CD4-positive, alpha-beta T cell treated with Interleukin-4 for 1 hour (primary cell): ENCODE measurements at places on chromosomes 7 and 10.
A peak's percentile ranks its signal among the peaks of the same experiment; 100 is the strongest.

- DNase-seq, result no peak
Measured at GRCh38 chr7:1927937-1928644, 258.0 kb downstream of the ELFN1 start.

- no peak for DNase-seq
Measured at GRCh38 chr10:100024748-100025147, 15.0 kb upstream of the DNMBP start.

DNA sequence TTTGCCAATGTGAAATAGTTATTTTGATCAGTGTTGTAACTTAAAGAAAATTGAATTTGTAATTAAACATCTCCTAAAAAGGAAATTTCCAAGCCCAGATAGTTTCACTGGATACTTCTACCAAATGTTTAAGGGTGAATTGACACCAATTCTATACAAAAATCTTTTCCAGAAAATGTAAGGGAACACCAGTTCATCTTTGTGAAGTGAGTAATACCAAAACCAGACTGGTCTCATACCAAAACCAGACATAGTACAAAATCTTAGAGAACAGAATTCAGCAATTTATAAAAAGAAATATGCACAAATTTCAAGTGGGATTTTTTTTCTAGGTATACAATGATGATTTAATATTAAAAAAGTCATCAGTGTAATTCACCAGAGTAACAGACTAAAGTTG lies 86.0 kb upstream of the ZNF32 start:
- no peak for DNase-seq

GRCh38 chr7:66698652-66699205 lies 41.8 kb upstream of the RABGEF1 start:
- no peak for DNase-seq

DNA sequence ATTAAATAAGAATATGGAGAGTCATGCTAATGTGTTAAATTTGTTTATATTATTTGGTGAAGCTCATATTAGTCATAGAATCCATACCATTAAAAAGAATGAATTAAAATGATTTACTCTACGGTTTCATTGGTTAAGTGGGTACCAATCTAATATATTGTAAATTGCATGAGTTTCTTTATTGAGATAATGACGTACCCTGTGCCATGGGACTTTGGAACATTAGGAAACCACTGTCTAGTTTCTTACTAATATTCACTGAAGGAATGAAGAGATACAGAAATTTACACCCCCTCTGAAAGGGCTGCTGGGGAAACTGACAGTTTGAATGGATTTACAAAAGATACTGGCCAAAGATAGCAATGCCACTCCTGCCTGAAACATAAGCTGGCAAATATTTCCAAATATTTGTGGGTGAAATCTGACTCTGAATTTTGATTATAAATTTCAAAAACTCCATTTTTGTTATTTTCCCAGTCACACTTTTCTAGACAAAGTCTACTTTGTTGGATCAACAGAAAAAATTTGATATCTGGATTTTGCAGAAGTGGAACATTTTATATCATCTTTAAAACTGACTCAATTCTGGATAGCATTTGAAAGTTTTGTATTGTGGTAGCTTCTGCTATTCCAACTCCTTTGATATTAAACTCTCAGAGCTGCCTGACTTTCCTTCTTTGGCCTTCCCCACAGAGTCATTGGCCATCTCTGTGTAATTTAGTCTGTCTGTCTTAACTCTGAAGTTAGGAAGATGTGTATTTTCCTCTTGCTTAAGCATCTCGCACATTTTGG lies 22.3 kb downstream of the MDFIC start:
- no peak for DNase-seq

GRCh38 chr7:20284003-20284770 lies 46.5 kb upstream of the ITGB8 start:
- DNase-seq, result no peak

GRCh38 chr7:104901240-104901619 lies 112.8 kb upstream of the KMT2E start:
- DNase-seq, result no peak

- peak; percentile 65 for DNase-seq
Measured at GRCh38 chr10:31083765-31084184, 52.1 kb upstream of the ZNF438 start.

- no peak for DNase-seq
Measured at GRCh38 chr7:159070431-159071148, 74.1 kb downstream of the VIPR2 start.

DNA sequence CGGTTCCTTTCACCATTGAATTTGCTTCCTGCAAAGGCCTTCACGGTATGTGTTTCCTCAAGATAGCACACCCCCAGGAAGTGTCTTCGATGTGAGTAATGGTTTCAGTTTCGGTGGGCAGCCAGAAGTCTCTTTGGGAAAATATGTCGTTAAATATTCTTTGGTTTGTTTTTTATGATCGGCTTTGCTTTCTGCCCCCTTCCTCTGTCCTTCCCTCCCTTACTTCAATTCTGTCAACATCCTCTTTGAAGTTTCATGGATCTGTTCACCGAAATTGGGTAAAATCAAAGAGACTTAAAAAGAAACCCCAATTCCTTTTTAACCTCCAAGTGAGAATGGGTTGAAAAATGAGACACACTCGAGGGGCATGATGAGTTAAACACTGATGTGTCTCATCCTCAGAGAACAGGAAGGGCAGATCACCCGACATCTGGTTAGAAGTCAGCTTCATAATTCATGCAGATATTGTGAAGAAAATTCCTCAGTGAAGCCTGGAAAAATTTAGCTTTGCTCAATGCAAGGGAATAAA lies 170.8 kb upstream of the HABP2 start:
- peak; percentile 56 for DNase-seq

- no peak for DNase-seq
Measured at GRCh38 chr7:131234719-131235488, 92.8 kb upstream of the MKLN1 start.

- no peak for DNase-seq
Measured at GRCh38 chr7:22351878-22352277, 5.1 kb downstream of the RAPGEF5 start.

- no peak for DNase-seq
Measured at GRCh38 chr10:114386452-114386851, 17.9 kb downstream of the AFAP1L2 start.

- no peak for DNase-seq
Measured at GRCh38 chr7:1981878-1982230, 250.9 kb downstream of the MAD1L1 start.

DNA sequence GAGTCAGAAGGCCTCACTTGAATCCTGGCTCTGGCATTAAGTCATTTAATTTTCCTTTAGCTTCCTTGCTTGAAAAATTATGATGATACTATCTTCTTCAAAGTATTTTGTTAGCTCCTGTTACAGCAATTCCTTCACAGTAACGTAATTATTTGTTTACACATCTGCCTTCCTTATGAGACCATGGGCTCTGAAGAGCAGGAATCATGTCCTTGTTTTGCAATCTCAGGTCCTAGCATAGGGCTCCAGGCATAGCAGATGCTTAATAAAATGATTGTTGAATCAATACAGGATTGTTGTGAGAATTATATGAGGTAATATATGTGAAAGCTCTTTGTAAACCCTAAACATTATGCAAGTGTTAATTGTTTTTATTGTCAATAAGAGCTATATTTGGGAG lies 25.5 kb downstream of the KLHDC10 start:
- no peak for DNase-seq

- no peak for DNase-seq
Measured at GRCh38 chr7:11207565-11207964, 233.9 kb downstream of the PHF14 start.

GRCh38 chr7:48285373-48285772 lies 114.1 kb downstream of the ABCA13 start:
- no peak for DNase-seq

- DNase-seq, result no peak
Measured at GRCh38 chr7:28933846-28934320, 24.2 kb downstream of the TRIL start.

DNA sequence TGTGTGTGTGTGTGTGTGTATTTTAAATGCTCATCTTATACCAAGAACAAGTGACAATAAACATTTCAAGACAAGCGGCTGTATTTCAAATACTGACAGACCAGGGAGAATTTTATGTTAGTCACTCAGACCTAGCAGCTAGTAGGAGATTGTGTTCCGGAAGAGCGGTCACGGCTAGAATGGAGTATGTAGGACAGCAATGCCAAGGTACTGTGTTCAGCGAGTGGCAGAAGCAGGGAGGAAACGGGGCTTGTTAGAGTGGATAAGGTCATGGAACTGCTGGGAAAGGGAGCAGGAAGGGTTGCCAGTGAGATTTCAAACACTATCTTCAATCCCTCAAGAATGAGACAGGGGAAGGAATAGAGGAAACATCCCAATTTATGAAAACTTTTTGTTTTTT lies 260.5 kb upstream of the PITRM1 start:
- DNase-seq, result no peak

DNA sequence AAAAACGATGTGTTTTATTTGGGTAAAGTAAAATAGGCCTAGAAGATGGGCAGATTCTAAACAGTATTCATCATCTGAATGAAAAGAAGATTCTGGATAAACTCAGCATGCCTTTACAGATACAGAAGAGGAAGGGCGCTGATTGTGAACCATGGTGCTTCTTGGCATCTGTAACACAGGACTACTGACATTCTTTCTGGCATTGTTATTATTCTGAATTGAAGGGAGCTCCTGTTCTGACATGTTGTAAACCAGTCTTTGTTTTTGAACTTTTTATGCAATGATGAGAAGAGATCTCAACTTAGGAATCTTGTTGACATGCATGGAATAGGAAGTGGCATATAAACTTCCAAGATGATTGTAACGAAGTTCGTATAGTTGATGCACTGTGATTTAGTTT lies 13.5 kb downstream of the RPA3 start:
- no peak for DNase-seq

GRCh38 chr10:73837072-73837471 lies 25.7 kb upstream of the NDST2 start:
- DNase-seq, result no peak

- DNase-seq, result no peak
Measured at GRCh38 chr10:96502561-96503282, 11.0 kb downstream of the TLL2 start.

DNA sequence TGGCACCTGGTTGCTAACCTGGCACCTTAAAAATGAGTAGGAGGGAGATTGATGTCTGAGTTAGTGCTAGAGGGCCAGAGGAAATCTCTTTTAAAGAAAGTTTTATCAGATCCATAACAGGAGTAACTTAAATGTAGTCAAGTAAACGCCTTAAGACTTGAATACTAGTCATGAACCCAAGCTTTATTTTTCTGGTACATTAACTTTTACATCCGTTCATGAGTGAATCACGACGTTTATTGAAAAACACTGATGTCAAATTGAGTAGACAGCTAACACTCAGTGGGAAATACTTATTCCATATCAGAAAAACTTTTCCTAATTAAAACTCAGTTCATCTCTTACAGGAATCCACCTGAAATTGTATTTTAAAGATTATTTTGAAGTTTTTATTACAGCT lies 6.9 kb upstream of the LAMB1 start:
- no peak for DNase-seq

- DNase-seq, result no peak
Measured at GRCh38 chr7:17406738-17407137, 108.3 kb downstream of the AHR start.

GRCh38 chr10:35341521-35341920 lies 5.2 kb downstream of the CCNY start:
- peak; percentile 54 for DNase-seq

DNA sequence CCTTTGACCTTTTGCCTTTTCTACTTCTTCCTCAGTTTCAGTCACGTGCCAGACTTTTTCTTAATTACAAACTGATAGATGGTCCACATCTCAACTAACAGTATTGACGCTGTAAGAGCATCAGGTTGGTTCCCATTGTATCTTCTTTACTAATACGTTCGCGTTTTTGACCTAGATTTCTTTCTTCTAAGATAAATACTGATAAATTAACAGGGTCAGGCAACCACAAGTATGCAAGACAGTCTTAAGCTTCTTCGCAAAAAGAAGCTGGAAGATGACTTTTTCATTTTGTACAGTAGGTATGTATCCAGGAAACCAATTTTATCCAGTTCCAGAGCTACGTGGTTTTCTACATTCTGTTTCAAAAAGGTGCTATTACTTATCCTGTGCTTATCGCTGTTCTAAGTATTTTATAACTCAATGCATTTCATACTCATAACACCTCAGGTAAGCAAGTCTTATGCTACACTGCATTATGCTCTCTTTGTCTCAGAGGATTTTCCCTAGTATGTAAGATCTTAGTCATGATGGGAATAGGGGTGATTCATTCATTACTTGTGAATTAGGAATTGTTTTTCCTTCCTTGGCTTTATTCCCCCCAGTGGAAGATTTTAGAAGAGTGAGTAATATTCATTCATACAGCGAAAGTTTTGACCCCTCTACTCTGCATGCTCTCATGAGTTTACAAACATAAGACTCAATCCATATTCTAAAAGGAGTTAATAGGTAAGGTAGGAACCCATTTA lies 955 bp downstream of the DUS4L start:
- DNase-seq, result no peak

DNA sequence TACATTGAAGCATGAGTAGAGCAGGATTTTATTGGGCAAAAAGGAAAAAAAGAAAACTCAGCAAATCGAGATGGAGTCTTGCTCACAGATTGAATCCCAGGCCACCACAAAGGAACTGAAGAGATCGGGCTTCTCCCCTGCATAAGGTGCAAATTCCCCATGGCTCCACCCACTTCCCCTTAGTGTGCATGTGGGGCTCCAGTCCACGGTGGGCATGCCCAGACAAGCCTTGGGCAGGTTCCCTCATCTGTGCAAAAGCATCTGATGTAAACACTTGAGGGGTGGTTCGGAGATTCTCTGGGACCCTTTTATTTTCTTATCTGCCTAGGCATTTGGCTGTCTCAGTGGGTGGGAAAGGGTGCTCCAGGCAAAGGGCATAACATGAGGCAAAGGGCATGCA lies 150.7 kb downstream of the CFTR start:
- DNase-seq, result no peak

- DNase-seq, result no peak
Measured at GRCh38 chr7:94556028-94556427, 46.4 kb downstream of the CASD1 start.
